ENCODE measurements at places on chromosomes 5 and 9.

DNA sequence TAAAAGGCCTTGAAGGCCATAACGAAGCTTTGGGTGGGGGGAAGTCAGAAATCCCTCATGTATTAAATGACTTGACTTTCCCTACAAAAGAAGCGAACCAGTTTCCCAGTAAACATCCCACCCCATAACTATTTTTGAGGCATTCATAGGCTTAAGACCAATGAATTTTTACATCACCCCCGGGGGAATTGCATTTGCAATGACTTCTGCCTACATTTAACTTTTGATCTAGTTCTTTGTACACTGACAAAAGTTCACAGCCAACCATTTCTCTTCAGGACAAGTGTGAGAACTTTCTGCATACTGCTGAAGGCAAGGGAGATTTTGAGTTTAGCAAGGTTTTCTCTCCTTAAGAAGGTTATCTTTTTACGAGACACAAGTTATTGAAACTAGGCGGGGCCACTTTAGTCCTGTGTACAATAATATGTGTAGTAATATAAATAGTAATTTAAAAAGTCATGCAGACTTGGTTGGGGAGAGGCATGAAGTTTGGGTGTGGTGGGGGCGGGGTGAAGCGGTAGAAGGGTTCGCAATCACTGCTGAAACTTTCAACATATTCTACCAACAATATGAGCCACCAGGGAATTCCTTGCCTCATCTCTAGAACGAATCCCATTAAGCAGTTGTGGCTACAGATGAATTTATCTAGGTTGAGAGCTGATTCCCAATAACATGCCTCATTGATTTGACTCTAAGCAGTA lies 2.5 kb downstream of the TJP2 start:
- peaks cover 38% of the 10 kb centered on the region for H3K27me3 ChIP-seq
- no peaks in the 10 kb centered on the region for H3K36me3 ChIP-seq
- DNase-seq = no peak
- no peak overlapping the region for H3K27ac ChIP-seq
- H3K4me1 ChIP-seq = peaks cover 11% of the 10 kb centered on the region

GRCh38 chr5:159057996-159058395 lies 41.7 kb downstream of the EBF1 start:
- no peaks in the 10 kb centered on the region for H3K36me3 ChIP-seq
- H3K27me3 ChIP-seq = no peaks in the 10 kb centered on the region

DNA sequence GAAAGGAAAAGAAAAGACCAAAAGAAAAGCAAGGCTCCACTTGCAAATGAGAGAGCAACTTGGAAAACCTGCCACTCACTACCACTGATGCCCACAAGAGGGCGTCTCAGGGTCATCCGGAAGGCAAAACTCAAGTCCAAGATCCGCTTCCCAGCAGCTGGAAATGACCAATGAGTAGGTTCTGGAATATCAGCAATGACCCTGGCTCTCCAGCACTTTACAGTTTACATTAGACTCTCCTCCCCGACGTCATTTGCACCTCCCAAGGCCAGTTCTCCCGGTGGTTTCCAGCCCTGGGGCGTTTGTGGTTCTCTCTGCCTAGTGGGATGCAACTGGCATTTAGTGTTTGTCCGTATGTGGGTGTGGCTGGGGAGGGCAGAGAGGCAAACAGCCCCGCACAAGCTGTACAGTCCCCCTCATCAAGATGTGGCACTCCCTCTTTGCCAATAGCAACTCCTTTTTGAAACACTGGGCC lies 193.8 kb upstream of the ZNF618 start:
- H3K4me3 ChIP-seq = no peak overlapping the region
- no peaks in the 10 kb centered on the region for H3K27me3 ChIP-seq
- H3K36me3 ChIP-seq = no peaks in the 10 kb centered on the region

GRCh38 chr9:87793292-87793691 lies 67.4 kb downstream of the CTSL start:
- no peaks in the 10 kb centered on the region for H3K36me3 ChIP-seq
- H3K4me1 ChIP-seq = no peaks in the 10 kb centered on the region

DNA sequence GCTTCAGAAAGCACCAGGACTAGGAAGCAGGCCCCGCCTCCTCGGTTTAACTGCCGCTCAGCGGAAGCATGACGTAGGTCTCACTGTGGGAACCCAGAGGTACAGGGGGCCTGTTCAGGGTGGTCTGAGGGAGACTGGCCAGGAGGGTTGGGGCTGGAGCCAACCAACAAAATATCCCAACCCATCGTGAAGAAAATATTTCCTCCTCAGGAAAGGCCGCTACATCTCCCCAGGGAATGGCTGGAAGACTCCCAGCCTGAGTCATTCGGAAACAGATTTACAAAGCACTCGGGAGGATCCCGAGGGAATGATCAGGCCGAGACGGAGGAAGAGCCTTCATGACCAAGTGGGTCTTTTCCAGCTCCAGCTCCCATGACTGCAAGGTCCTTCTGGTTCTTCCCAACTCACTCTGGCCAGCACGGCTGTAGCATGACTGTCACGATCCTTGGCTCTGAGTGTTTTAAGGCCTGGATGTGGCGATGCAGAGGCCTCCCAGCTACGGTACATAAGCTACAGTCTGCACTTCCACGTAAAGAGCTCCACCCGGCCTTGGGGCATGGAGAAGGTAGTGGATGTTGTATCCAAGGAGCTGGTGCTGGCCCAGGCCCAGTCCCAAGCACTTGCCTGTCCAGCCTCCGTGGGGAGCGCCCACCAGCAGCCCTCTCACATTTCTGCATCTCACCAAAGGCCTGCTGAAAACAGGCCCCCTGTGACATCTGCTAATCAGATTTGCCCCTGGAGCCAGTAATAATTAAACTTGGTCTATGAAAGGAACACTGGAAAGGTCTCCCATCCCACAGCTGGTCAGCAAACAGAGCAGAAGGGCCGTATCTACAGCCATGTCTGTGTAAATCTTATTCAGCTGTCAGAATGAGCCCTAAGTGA lies 100.6 kb downstream of the LHFPL2 start:
- H3K36me3 ChIP-seq = peaks cover 4% of the 10 kb centered on the region
- DNase-seq = no peak
- H3K4me3 ChIP-seq = no peak overlapping the region
- no peak overlapping the region for H3K27ac ChIP-seq
- H3K27me3 ChIP-seq = no peaks in the 10 kb centered on the region
- no peaks in the 10 kb centered on the region for H3K4me1 ChIP-seq

DNA sequence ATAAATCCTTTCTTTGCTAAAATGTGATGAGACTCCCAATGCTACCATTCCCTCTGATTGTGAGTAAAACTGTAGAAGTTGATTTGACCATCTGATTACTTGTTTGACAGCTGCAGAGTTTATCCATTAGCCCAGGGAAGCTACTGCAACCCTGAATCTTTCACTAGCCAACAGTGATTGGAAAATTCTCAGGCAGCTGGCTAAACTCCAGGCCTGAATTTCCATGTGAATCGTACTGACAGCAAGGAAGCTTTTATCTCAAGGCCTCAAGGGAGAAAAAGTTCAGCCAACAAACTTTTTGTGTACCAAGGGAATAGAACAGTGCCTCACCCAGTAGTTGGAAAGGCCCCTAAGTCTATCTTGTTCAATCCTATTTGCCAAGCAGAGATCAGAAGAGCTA lies 246.7 kb upstream of the TRPM3 start:
- H3K4me1 ChIP-seq = no peaks in the 10 kb centered on the region
- no peaks in the 10 kb centered on the region for H3K27me3 ChIP-seq
- H3K4me3 ChIP-seq = no peak overlapping the region
- H3K27ac ChIP-seq = no peak overlapping the region
- no peak for DNase-seq

- no peaks in the 10 kb centered on the region for H3K27me3 ChIP-seq
- peaks cover 46% of the 10 kb centered on the region for H3K4me1 ChIP-seq
- no peak overlapping the region for H3K27ac ChIP-seq
These were observed 20.7 kb downstream of the OR2S2 start for GRCh38 chr9:35937227-35937626.
